Fibroblast of the aortic adventitia (primary cell): ENCODE measurements at places on chromosomes 1 and 21.

GRCh38 chr1:201602413-201603265, 63.7 kb downstream of the NAV1 start:
- peak; percentile 93 for DNase-seq

GRCh38 chr1:212970085-212970484, 19.7 kb downstream of the VASH2 start:
- no peak for DNase-seq

DNA sequence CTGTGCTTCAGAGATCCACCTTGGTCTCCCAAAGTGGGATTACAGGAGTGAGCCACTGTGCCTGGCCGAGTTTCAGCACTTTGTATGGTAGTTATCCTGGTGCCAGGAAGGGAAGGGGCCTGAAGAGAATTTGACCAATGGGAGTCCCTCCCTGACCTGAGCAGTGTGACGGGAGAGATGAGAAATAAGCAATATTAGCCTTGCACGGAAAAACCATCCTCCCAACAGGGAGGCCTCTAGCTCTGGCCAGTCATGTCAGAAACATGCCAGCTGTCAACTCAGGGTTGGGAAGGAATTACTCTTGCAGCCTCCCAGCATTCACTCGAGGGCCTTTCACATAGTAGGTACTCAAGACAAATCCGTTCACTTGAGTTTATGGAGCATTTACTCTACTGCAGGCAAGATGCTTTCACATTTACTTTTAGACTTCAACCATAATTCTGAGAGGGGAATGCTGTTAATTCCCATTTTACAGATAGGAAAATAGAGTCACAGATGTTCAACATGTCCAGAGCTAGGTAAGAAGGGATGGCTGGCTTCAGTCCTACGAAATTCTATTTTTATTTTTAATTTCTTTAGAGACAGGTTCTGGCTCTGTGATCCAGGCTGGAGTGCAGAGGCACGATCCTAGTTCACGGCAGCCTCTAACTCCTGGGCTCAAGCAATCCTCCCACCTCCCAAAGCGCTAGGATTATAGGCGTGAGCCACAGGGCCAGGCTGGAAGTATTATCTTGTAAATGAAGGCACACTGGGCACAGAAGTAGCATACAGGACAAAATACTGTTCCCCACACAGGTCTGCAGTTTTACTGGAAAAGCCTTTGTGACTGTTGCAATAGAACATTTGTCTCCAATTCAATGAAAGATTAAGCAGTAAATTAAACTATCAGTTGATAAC, 3.2 kb upstream of the ATP13A2 start:
- DNase-seq, result no peak

- DNase-seq, result no peak
These were observed 6.6 kb downstream of the SLX9 start for GRCh38 chr21:44946254-44947041.

DNA sequence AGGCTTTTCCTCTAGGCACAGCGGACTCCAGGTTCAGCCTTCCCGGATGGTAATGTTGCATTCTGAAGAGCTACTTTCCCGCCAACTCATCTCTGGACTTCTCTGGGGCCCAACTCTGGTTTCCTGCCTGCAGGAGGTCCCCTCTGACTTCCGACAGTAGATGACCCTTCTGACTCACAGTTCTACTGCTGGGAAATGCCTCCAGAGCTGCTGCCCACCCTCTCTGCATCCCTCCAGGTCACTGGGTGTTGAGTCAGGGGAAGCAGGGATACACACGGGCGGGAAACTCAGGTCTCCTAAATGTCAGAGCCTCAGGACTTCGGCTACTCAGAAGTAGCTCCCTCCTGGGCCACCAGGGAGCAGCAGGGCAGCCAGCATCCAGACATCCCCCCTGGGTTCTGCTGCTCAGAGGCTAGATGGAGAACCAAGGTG, 2.1 kb upstream of the KIF21B start:
- no peak for DNase-seq

GRCh38 chr1:31781756-31782371, 17.7 kb upstream of the ADGRB2 start:
- DNase-seq, result peak; percentile 33

GRCh38 chr1:197619008-197619640, 156.2 kb downstream of the DENND1B start:
- peak; percentile 55 for DNase-seq

DNA sequence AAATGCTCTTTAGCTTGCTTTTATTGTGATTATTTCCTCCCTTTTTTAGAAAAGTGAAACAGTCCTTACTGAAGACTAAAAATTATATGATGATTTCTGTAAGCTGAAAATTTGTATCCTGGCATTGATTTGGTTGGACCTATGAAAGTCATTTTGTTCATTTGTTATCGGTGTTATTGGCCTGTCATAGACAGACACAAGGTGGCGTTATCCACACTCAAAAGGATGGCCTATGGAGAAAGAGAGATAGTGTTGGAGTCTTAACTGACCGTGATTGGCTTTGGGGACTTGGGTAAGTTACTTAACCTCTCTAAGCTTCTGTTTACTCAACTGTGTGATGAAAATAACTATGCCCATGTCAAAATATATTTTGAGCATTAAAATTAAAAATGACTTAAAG, 203.6 kb upstream of the CHODL start:
- no peak for DNase-seq

- no peak for DNase-seq
These were observed 51.6 kb upstream of the ATF3 start for GRCh38 chr1:212556822-212557549.

- DNase-seq, result no peak
These were observed 251.9 kb downstream of the PTPRU start for GRCh38 chr1:29488086-29488793.
